ENCODE measurements at places on chromosomes 2 and 18. TPM values are rescaled to one million over a fixed set of nuclear protein-coding genes. Genes with fewer than 3 reads are reported as not detected.

SCN1A gene
- total RNA-seq, result not detected

MC5R gene
- total RNA-seq, result not detected

HS1BP3 gene
- 21.0 TPM for total RNA-seq

IKZF2 gene
- total RNA-seq, result 8.1 TPM

SPC25 gene
- 15.4 TPM for total RNA-seq

SIGLEC15 gene
- 0.18 TPM for total RNA-seq

LIMS3 gene
- total RNA-seq, result 1.2 TPM

CIB4 gene
- total RNA-seq, result not detected

TTC32 gene
- 4.2 TPM for total RNA-seq

DOK6 gene
- total RNA-seq, result not detected

TGIF1 gene
- total RNA-seq, result 83.4 TPM

SKOR2 gene
- total RNA-seq, result not detected

SMYD1 gene
- total RNA-seq, result not detected

MERTK gene
- total RNA-seq, result 0.07 TPM

MOCOS gene
- total RNA-seq, result 1.6 TPM

SPP2 gene
- total RNA-seq, result not detected

ADCYAP1 gene
- not detected for total RNA-seq

GPD2 gene
- total RNA-seq, result 55.8 TPM

CRYBA2 gene
- not detected for total RNA-seq

GATA6 gene
- total RNA-seq, result 0.03 TPM

SLC9A4 gene
- total RNA-seq, result not detected

RFX8 gene
- not detected for total RNA-seq

C2orf72 gene
- not detected for total RNA-seq

LDAH gene
- 15.0 TPM for total RNA-seq

AAK1 gene
- 33.0 TPM for total RNA-seq

TRAK2 gene
- total RNA-seq, result 11.7 TPM

TRIM43 gene
- not detected for total RNA-seq

RND3 gene
- 61.3 TPM for total RNA-seq

C1GALT1C1L gene
- total RNA-seq, result 0.11 TPM

NPHP1 gene
- total RNA-seq, result 5.5 TPM

ITGA4 gene
- total RNA-seq, result 11.0 TPM

TTL gene
- total RNA-seq, result 52.7 TPM

VWC2L gene
- total RNA-seq, result not detected

PLEK gene
- not detected for total RNA-seq

STON1 gene
- 0.99 TPM for total RNA-seq

RGPD3 gene
- total RNA-seq, result 0.14 TPM

KLHL30 gene
- not detected for total RNA-seq

DLX1 gene
- 7.0 TPM for total RNA-seq

ANKRD30B gene
- total RNA-seq, result not detected

ABCG5 gene
- not detected for total RNA-seq

LCT gene
- not detected for total RNA-seq

All from foreskin keratinocyte (primary cell).